Vagina (tissue), 2 donors: ENCODE measurements at places on chromosomes 2 and 18. TPM values are rescaled to one million over a fixed set of nuclear protein-coding genes. Genes with fewer than 3 reads are reported as not detected.

Gene NAT8
- total RNA-seq = not detected

- DNase-seq = no peak
Observed at GRCh38 chr2:180978903-180979748, 1.3 kb upstream of the UBE2E3 start.

Gene ETAA1
- total RNA-seq = 15.2 TPM

Gene ARHGEF33
- total RNA-seq = 0.74 TPM

Gene CEP192
- total RNA-seq = 17.9 TPM

DNA sequence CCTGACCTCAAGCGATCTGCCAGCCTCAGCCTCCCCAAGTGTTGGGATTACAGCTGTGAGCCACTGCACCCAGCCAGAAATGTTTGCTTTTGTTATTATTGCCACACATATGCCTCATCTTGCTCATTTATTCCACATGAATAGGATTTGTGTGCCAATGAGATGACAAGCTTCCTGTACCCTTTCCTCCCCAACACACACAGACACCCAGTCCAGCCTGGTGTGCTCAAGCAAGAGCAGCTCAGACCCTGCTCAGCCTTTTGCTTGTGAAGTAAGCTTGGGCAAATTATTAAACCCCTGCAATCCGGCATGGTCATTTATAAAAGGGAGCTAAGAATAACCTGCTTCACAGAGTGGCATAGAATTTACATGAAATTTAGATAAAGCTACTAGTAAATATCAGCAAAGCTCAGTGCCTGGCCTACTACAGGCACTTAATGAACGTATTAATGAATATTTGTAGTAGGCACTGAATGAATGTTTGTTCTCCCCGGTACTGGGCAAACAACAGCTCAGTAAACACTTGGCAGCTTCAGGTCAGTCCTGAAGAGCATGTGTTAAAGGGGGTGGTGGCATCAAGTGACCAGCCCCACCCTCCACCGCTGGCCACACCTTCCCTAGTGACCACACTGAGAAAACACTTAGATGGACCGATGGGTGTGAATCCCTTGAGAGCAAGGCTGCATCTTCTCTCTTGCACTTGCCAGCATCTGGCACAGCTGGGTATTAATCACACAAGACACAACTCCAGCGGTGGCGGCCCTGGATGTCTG, 280.2 kb downstream of the SRBD1 start:
- DNase-seq = no peak

DNA sequence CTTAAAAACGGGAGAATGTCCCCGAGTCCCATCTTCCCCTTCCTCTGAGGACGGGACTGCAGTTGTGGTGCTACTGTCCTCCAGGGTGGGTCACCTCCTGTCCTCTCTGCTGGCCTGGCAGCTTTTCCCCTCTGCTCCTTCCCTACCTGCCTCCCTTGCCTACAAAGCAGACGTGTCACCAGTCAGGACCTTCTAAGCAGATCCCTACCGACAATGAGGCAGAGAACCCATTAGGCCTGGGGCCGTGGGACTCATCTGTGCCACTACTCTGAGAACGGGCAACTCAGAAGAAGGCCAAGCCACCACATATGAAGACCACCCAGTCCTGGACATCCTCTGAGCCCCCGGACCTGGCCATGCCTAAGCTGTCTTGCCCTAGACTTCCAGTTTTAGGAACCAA, 103.0 kb upstream of the TEX51 start:
- DNase-seq = peak; percentile 70

- no peak for DNase-seq
Observed at GRCh38 chr2:72863046-72863445, 24.2 kb upstream of the SPR start.

- no peak for DNase-seq
Observed at GRCh38 chr2:165678882-165679281, 115.2 kb downstream of the GALNT3 start.
